ENCODE measurements at places on chromosomes 12 and 14. TPM values are rescaled to one million over a fixed set of nuclear protein-coding genes. Genes with fewer than 3 reads are reported as not detected.

GRCh38 chr14:104107611-104108569 is 22.4 kb downstream of the ASPG start:
- DNase-seq: no peak
- H3K4me1 ChIP-seq: 0 out of 2 replicates have a peak, but pooled peaks cover 7% of the 10 kb centered on the region
- H3K27me3 ChIP-seq: no peaks in the 10 kb centered on the region
- H3K36me3 ChIP-seq: no peaks in the 10 kb centered on the region
- H3K4me3 ChIP-seq: no peak overlapping the region

GRCh38 chr14:101622251-101623076 is 61.2 kb downstream of the DIO3 start:
- H3K27ac ChIP-seq: no peak overlapping the region
- no peak overlapping the region for H3K4me3 ChIP-seq
- H3K27me3 ChIP-seq: no peaks in the 10 kb centered on the region

- no peaks in the 10 kb centered on the region for H3K36me3 ChIP-seq
- DNase-seq: no peak
- H3K4me1 ChIP-seq: no peaks in the 10 kb centered on the region
- no peaks in the 10 kb centered on the region for H3K27me3 ChIP-seq
- no peak overlapping the region for H3K4me3 ChIP-seq
These were observed 63.4 kb upstream of the CSRP2 start for GRCh38 chr12:76942267-76942666.

GUCY2C gene
- not detected for total RNA-seq

DNA sequence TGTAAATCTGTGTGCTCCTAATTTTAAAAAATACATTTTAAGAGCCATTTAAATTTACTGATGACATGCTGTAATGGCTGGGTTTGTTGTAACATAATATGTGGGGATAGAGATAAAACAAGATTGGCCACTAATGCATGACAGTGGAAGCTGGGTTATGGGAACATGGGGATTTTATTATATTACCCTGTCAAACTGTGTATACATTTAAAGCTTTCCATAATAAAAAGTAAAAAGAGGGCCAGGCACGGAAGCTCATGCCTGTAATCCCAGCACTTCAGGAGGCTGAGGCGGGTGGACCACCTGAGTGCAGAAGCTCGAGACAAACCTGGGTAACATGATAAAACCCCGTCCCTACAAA is 9.1 kb downstream of the TMEM233 start:
- H3K4me3 ChIP-seq: no peak overlapping the region
- no peaks in the 10 kb centered on the region for H3K4me1 ChIP-seq
- no peaks in the 10 kb centered on the region for H3K36me3 ChIP-seq
- no peak overlapping the region for H3K27ac ChIP-seq
- no peak for DNase-seq

DNA sequence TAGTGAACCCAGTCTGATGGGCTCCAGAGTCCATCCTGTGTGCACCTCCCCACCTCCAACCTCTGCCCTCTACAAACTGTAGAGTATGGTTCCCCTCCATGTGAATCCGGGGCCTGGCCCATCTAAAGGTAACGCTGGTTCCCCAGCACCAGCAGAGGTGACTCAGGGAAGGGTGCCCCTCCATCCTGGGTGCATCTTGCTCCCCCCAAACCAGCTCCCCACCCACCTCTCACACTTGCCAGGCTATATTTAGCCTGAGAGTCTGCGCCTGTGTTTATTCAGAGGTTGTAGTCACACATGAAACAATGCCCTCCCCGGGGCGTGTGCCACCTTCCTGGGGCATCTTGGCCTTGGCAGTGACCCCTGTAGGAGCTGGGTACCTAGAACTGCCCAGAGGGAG is 26.2 kb downstream of the RASAL1 start:
- no peaks in the 10 kb centered on the region for H3K36me3 ChIP-seq
- no peaks in the 10 kb centered on the region for H3K4me1 ChIP-seq
- no peaks in the 10 kb centered on the region for H3K27me3 ChIP-seq
- no peak overlapping the region for H3K27ac ChIP-seq
- H3K4me3 ChIP-seq: no peak overlapping the region

GRCh38 chr12:123270214-123271000 is 1.2 kb downstream of the CDK2AP1 start:
- H3K36me3 ChIP-seq: no peaks in the 10 kb centered on the region
- H3K27me3 ChIP-seq: no peaks in the 10 kb centered on the region
- peak overlapping the region; percentile 68 for H3K4me3 ChIP-seq

- peak; percentile 71 for DNase-seq
- no peaks in the 10 kb centered on the region for H3K36me3 ChIP-seq
- peaks cover 70% of the 10 kb centered on the region for H3K4me1 ChIP-seq
- H3K27ac ChIP-seq: peak overlapping the region; percentile 56
These were observed 14.3 kb downstream of the EXOC3L4 start for GRCh38 chr14:103108749-103109207.

DNA sequence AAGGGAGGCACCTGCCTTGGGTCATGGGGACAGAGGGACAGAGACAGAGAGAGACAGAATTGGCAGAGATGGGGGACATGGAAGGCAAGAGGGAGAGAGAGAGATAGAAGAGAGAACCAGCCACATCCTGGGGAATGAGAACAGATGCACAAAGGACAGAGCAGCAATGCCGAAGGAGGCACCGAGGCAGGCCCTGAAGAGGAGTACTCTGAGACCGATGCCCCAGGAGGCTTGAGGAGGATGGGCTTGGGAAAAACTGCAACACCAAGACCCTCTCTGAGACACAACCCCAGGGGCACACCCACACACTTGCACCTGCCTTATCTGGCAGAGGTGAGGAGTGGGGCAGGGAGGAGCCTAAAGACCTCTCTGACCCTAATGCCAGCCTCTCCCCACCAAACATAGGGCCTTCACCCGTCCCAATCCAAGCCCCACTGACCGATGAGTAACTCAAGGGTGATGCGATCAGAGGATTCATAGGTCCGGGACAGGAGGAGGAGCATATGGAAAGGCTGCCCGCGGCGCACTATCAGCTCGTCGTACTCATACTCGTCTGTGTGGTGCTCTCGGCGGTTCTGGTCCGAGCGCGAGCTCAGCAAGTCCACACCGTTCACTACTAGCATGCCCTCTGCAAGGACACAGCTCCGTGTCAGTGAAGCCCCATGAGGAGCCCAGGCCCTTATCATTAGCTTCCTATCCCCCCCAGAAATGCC is 1.6 kb downstream of the TGM1 start:
- H3K27me3 ChIP-seq: no peaks in the 10 kb centered on the region
- H3K27ac ChIP-seq: no peak overlapping the region
- H3K36me3 ChIP-seq: no peaks in the 10 kb centered on the region
- no peak overlapping the region for H3K4me3 ChIP-seq
- H3K4me1 ChIP-seq: no peaks in the 10 kb centered on the region

GRCh38 chr12:79006306-79006705 is 141.7 kb downstream of the SYT1 start:
- H3K27ac ChIP-seq: no peak overlapping the region
- no peaks in the 10 kb centered on the region for H3K4me1 ChIP-seq
- DNase-seq: peak; percentile 2
- no peaks in the 10 kb centered on the region for H3K36me3 ChIP-seq
- no peak overlapping the region for H3K4me3 ChIP-seq

GRCh38 chr12:127559349-127560040 is 707.5 kb upstream of the TMEM132C start:
- H3K4me3 ChIP-seq: no peak overlapping the region
- no peaks in the 10 kb centered on the region for H3K27me3 ChIP-seq
- no peaks in the 10 kb centered on the region for H3K36me3 ChIP-seq
- no peaks in the 10 kb centered on the region for H3K4me1 ChIP-seq
- DNase-seq: peak; percentile 30

UTP20 gene
- 14.1 TPM for total RNA-seq

PROX2 gene
- total RNA-seq: not detected

AREL1 gene
- total RNA-seq: 98.4 TPM

DNA sequence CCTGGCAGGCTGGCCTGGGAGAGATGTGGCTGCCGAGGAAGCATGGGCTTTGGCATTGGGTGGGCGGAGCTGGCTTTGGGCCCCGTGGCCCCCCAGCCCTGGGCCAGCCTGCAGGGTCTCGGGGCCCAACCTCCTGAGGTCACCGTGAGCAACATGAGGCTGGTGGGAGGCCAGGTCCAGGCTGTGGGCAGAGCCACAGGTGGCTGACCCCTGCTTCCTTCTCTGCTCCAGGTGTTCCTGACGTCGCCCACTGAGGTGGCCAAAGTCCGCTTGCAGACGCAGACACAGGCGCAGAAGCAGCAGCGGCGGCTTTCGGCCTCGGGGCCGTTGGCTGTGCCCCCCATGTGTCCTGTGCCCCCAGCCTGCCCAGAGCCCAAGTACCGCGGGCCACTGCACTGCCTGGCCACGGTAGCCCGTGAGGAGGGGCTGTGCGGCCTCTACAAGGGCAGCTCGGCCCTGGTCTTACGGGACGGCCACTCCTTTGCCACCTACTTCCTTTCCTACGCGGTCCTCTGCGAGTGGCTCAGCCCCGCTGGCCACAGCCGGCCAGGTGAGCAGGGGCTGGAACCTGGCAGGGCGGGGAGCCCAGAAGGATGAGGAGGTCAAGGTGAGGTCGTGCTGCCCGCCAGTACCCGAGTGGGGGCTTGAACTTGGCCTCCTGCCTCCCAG is 5.5 kb downstream of the SLC25A47 start:
- no peaks in the 10 kb centered on the region for H3K36me3 ChIP-seq
- no peak overlapping the region for H3K4me3 ChIP-seq
- H3K4me1 ChIP-seq: no peaks in the 10 kb centered on the region
